ENCODE measurements at places on chromosomes 3 and 15.

- peak overlapping the region; percentile 51 for H3K27ac ChIP-seq
- ATAC-seq, result no peak
- H3K36me3 ChIP-seq, result peaks cover 49% of the 10 kb centered on the region
- H3K4me3 ChIP-seq, result no peak overlapping the region
Measured at GRCh38 chr3:138222131-138222941, 35.2 kb downstream of the ARMC8 start.

DNA sequence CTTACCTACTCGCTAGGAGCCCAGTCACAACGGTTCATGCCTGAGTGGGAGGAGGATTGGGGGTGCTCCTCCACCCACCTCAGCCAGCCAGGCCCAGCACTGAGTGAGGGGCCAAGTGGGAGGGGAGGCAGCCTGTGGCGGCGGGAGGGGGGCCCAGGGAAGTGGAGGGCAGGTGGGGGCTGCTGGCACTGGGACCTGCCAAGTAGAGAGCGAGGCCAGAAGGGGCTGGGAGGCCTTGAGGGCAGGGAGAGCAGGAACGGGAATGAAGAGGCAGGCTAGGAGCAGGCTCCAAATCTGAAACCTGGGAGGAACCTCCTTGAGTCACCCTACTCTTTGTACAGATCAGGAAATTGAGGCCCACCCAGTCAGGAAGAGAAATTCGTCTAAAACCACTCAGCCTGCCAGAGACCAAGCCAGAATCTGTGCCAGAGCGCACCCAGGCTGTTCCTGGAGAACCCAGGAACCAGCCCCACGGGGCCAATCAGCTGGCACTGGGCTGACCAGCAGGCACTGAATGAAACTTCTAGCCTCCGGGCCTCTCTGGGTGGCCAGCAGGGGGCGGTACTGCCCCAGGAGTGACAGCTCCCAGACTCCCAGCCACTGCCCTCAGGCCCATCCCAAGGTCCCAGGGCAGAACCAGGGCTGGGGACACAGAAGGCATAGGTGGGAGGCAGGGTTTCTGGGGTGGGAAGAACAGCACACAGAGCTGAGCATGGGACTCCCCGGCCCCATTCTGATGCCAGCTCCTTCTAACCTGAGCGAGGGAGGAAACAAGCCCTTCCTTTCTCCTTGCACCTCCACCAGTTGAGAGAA lies 14.8 kb upstream of the CYP11A1 start:
- ATAC-seq, result peak; percentile 77
- H3K4me3 ChIP-seq, result no peak overlapping the region
- peaks cover 17% of the 10 kb centered on the region for H3K27me3 ChIP-seq
- no peak overlapping the region for H3K27ac ChIP-seq
- no peaks in the 10 kb centered on the region for H3K4me1 ChIP-seq

GRCh38 chr3:10597733-10598132 lies 92.3 kb upstream of the ATP2B2 start:
- no peak overlapping the region for H3K27ac ChIP-seq
- ATAC-seq, result no peak
- no peaks in the 10 kb centered on the region for H3K4me1 ChIP-seq
- no peaks in the 10 kb centered on the region for H3K36me3 ChIP-seq
- peaks cover 45% of the 10 kb centered on the region for H3K27me3 ChIP-seq
- no peak overlapping the region for H3K4me3 ChIP-seq

GRCh38 chr3:46006238-46007032 lies 10.8 kb upstream of the FYCO1 start:
- H3K27ac ChIP-seq, result peak overlapping the region; percentile 43
- H3K36me3 ChIP-seq, result no peaks in the 10 kb centered on the region

DNA sequence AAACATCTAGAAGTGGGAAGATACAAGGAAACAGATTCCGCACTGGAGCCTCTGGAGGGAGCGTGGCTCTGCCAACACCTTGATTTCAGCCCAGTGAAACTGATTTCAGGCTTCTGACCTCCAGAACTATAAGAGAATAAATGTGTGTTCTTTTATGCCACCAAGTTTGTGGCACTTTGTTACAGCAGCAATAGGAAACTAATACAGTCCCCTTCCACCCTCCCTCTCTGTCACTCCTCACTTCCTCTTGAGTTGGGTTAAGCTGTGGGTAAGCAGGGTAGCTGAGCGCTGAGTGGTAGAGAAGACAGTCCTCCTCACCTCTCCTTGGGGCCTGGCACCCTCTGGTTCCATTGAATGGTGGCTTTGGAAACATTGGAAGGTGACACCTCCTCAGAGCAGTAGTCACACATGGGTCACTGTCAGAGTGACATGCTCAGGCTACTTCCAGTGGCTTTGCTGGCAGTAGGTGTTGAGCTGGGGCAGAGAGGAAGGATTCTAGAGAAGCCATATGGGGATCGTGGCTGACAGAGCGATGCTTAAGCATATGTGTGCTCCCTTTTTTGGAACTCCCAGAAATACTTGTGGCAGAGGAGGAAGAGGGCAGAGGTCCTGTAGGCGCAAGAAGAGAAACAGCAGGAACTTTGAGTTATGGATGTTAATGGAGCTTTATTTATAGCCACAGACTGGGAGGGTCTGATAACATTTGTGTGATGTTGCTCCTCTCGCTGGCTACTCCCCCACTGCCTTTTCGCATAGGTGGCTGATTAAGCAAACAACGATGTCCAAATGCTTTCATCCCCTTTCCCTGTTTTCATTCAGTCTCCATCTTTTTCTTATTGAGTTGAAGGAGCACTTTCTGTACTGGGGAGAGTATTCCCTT lies 14.8 kb upstream of the HCN4 start:
- no peak overlapping the region for H3K4me3 ChIP-seq
- no peak for ATAC-seq
- no peak overlapping the region for H3K27ac ChIP-seq
- no peaks in the 10 kb centered on the region for H3K36me3 ChIP-seq
- no peaks in the 10 kb centered on the region for H3K4me1 ChIP-seq

DNA sequence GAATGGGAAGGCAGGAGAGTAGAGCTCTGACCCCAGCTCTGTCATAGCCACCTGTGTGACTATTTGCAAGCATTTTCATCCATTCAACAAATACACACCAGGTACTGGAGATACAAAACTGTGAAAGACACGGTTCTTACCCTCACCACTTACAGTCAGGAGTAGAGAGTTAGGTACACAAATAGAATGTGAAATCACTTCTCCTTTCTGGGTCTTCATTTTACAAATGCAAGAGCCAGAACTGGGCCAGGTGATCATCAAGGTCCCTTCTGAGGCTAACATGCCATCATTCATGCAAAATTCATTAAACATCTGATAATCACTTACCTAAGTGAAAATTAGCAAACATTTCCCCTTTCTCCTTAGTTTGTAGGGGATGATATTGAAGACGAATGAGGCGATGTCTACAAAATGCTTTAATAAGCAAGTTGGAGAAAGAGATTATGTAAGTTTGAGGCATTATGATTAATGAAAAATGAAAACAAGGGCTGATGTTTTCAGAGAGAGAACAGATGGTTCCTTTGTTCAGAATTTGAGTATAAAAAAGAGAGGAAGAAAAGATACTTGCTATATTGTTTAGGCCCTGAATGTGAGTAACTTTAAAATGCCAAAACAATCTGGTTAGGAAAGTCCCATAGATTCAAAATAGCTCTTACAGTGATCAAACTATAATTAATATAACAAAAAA lies 88.6 kb downstream of the LPP start:
- peaks cover 39% of the 10 kb centered on the region for H3K4me1 ChIP-seq
- peak overlapping the region; percentile 87 for H3K27ac ChIP-seq
- ATAC-seq, result peak; percentile 9
- H3K4me3 ChIP-seq, result no peak overlapping the region

- H3K4me3 ChIP-seq, result no peak overlapping the region
- H3K27ac ChIP-seq, result no peak overlapping the region
- no peak for ATAC-seq
- no peaks in the 10 kb centered on the region for H3K4me1 ChIP-seq
Measured at GRCh38 chr3:127083778-127084397, 101.0 kb downstream of the PLXNA1 start.

GRCh38 chr3:78659386-78659987 lies 1108.3 kb downstream of the ROBO1 start:
- no peaks in the 10 kb centered on the region for H3K36me3 ChIP-seq
- no peaks in the 10 kb centered on the region for H3K27me3 ChIP-seq
- no peak for ATAC-seq
- H3K4me1 ChIP-seq, result no peaks in the 10 kb centered on the region
- no peak overlapping the region for H3K4me3 ChIP-seq

GRCh38 chr15:22949074-22949547 lies 31.1 kb downstream of the CYFIP1 start:
- no peak overlapping the region for H3K4me3 ChIP-seq
- peaks cover 82% of the 10 kb centered on the region for H3K4me1 ChIP-seq
- H3K36me3 ChIP-seq, result no peaks in the 10 kb centered on the region
- ATAC-seq, result peak; percentile 79
- H3K27ac ChIP-seq, result peak overlapping the region; percentile 4
- H3K27me3 ChIP-seq, result no peaks in the 10 kb centered on the region

DNA sequence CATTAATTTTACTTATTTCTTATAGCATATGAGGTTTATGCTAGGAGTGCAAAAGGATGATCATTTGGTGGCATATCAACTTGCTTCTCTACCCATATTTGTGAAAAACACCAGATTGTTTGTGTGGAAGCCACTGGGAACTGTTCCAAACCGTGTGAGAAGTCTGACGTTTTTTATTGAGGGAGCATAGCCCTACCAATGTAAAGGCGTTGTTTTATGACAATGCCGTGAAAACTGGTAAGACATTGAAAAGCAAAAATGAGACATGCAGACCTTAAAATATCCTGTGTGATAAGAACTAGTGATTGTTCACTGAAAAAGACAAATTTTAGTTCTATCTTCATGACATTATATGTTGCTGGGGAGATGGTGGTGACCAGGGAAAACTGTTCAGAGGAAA lies 87.8 kb downstream of the CHL1 start:
- no peak for ATAC-seq
- H3K27ac ChIP-seq, result no peak overlapping the region

- no peak for ATAC-seq
- H3K4me1 ChIP-seq, result no peaks in the 10 kb centered on the region
- no peaks in the 10 kb centered on the region for H3K36me3 ChIP-seq
- H3K27me3 ChIP-seq, result peaks cover 6% of the 10 kb centered on the region
Measured at GRCh38 chr3:62446337-62446940, 73.1 kb upstream of the FEZF2 start.

- no peak overlapping the region for H3K4me3 ChIP-seq
- H3K36me3 ChIP-seq, result no peaks in the 10 kb centered on the region
- ATAC-seq, result no peak
- no peaks in the 10 kb centered on the region for H3K27me3 ChIP-seq
- H3K27ac ChIP-seq, result no peak overlapping the region
- H3K4me1 ChIP-seq, result peaks cover under 1% of the 10 kb centered on the region
Measured at GRCh38 chr3:107963581-107963980, 127.2 kb downstream of the CD47 start.

DNA sequence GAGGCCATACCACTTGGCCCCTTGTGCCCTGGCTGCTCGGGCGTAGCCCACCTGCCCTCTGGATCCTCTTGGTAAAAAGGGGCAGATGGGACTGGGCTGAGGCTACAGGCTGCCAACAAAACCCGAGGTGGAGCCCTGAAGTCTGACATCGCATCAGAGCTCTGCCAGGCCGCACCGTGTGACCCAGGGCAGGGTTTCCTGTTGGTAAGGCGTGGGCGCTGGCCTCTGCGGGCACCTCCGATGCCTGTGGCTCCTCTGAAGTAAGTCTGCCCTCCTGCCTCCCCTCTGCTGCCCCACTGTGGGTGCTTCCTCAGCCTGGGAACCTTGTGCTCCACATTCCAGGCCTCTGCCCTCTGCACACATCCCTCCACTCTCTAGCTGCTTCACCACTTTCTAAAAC lies 8.9 kb downstream of the CHDH start:
- no peaks in the 10 kb centered on the region for H3K27me3 ChIP-seq
- no peaks in the 10 kb centered on the region for H3K36me3 ChIP-seq
- no peak for ATAC-seq
- no peak overlapping the region for H3K4me3 ChIP-seq
- H3K4me1 ChIP-seq, result no peaks in the 10 kb centered on the region

- H3K4me3 ChIP-seq, result no peak overlapping the region
- no peaks in the 10 kb centered on the region for H3K27me3 ChIP-seq
Measured at GRCh38 chr3:151962352-151962751, 88.9 kb downstream of the SUCNR1 start.

- peaks cover 24% of the 10 kb centered on the region for H3K4me1 ChIP-seq
- peak overlapping the region; percentile 76 for H3K4me3 ChIP-seq
- no peaks in the 10 kb centered on the region for H3K27me3 ChIP-seq
- H3K27ac ChIP-seq, result peak overlapping the region; percentile 96
Measured at GRCh38 chr3:47512416-47513124, 942 bp downstream of the ELP6 start.

GRCh38 chr3:173439004-173439403 lies 41.5 kb downstream of the NLGN1 start:
- H3K36me3 ChIP-seq, result no peaks in the 10 kb centered on the region
- H3K4me3 ChIP-seq, result no peak overlapping the region
- no peak for ATAC-seq
- H3K4me1 ChIP-seq, result no peaks in the 10 kb centered on the region

DNA sequence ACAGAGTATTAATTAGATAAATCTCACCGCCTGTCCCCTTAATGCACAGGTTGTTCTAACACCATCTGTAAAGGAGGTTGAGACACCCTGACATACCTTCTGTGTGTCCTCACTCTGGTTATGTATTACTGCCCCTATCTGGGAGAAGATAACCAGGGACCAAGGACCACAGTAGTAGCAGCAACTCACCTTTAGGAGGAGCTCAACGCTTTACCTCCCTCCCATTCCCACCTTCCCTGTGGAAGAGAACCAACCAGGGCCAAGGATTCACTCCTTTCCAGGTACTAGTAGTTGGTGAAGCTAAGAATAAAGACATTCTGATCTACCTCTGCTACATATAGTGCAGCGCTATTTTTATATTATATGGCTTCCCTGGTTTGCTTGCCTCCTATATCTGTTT lies 232.6 kb downstream of the MEX3B start:
- no peaks in the 10 kb centered on the region for H3K36me3 ChIP-seq
- no peak overlapping the region for H3K4me3 ChIP-seq
- peaks cover 5% of the 10 kb centered on the region for H3K27me3 ChIP-seq
- ATAC-seq, result no peak

GRCh38 chr3:40731445-40731844 lies 206.7 kb downstream of the ZNF621 start:
- H3K27me3 ChIP-seq, result no peaks in the 10 kb centered on the region
- H3K4me3 ChIP-seq, result no peak overlapping the region
- H3K36me3 ChIP-seq, result no peaks in the 10 kb centered on the region

GRCh38 chr3:142447301-142447851 lies 461 bp downstream of the XRN1 start:
- peak; percentile 37 for ATAC-seq
- H3K4me3 ChIP-seq, result peak overlapping the region; percentile 72
- H3K4me1 ChIP-seq, result peaks cover 52% of the 10 kb centered on the region
- no peaks in the 10 kb centered on the region for H3K27me3 ChIP-seq
- H3K36me3 ChIP-seq, result no peaks in the 10 kb centered on the region

DNA sequence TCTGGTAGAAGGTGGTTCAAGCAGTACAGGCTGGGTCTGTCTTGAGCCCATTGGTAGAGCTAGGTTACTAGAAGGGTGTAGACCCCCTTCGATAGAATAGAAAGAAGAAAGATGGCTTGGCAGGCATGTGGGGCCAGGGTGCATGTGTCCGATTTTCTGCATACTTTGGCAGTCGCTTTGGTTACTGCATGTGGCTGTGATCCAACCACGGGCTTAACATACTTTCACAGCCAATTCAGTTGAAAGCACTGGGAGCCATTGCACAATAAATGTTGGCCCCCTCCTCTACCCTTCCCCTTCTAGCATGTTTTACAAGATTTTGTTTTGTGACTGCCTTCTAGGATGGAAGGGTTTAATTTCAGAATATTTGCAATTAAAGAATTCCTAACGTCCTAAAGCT lies 7.2 kb downstream of the ARID3B start:
- no peak overlapping the region for H3K27ac ChIP-seq
- H3K27me3 ChIP-seq, result no peaks in the 10 kb centered on the region
- no peak overlapping the region for H3K4me3 ChIP-seq
- peaks cover 24% of the 10 kb centered on the region for H3K36me3 ChIP-seq
- peaks cover 47% of the 10 kb centered on the region for H3K4me1 ChIP-seq
